ENCODE measurements at places on chromosomes 16 and 17. TPM values are rescaled to one million over a fixed set of nuclear protein-coding genes. Genes with fewer than 3 reads are reported as not detected.

DNA sequence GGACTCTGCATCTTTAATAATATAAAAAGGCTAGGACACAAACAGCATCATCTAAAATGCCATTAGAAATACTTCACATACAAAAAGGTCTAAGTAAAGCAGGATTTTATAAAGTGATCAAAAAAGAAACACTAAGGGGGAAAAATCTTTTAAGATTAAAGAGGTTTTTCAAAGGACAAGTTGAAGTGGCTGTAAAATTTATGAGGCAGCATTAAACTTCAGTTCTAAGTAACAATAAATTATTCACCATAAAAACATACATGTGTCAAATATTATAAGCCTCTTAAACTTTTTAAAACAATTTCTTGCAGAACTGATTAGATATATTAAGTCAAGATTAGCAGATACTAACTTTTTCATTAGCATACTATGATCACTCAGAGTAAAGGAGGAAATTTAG, 20.8 kb downstream of the CEP112 start:
- no peak for DNase-seq

DNA sequence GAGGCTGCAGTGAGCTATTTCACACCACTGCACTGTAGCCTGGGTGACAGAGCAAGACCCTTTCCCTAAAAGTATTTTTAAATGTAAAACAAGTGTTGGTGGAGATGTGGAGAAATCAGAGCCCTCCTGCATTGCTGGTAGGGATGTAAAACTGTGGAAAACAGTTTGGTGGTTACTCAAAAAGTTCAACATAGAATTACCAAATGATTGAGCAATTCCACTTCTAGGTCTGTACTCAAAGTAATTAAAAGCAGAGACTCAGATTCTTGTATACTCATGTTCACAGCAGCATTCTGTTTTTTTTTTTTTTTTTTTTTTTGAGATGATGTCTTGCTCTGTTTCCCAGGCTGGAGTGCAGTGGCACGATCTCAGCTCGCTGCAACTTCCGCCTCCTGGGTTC, 141.8 kb downstream of the PITPNC1 start:
- DNase-seq = no peak

- no peak for DNase-seq
Observed at GRCh38 chr16:11205754-11206581, 50.0 kb downstream of the SOCS1 start.

The KRT35 gene
- not detected for total RNA-seq

The CARD14 gene
- 0.50 TPM for total RNA-seq
